T follicular helper cell (primary cell): ENCODE measurements at places on chromosomes 11 and 22.

DNA sequence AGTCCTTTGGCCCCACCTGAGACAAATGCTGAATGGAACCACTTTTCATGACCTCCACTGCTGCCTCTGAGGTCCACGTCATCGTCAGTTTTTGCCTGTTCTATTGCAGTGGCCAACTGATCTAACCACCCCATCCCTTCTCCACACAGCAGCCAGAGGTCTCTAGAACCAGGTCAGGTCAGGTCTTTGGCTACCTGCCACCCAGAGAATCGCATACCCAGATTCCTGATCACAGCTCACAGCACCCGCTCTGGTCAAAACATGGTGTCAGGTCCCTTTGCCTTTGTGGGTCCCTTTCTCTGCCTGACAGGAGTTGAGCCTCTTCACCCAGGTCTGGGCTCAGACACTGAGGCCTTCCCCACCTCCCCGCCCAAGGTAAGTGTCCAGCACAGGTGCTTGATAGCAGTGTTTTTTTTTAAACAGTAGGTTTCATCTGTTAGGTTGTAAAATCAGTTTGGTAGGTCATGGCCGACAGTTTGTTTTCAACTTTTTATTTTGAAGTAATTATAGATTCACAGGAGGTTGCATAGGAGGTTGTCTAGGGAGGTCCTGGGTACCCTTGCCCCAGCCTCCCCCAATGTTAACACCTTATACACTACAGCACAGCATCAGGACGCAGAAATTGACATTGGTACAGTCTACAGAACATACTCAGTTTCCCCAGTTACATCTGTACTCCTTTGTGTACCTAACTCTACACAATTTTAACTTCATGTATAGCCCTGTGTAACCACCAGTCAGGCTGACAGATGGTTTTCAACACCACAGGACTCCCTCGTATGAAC is 6.9 kb downstream of the C22orf39 start:
- DNase-seq = no peak

GRCh38 chr11:57974848-57975601 is 48.7 kb upstream of the OR9Q1 start:
- no peak for DNase-seq

DNA sequence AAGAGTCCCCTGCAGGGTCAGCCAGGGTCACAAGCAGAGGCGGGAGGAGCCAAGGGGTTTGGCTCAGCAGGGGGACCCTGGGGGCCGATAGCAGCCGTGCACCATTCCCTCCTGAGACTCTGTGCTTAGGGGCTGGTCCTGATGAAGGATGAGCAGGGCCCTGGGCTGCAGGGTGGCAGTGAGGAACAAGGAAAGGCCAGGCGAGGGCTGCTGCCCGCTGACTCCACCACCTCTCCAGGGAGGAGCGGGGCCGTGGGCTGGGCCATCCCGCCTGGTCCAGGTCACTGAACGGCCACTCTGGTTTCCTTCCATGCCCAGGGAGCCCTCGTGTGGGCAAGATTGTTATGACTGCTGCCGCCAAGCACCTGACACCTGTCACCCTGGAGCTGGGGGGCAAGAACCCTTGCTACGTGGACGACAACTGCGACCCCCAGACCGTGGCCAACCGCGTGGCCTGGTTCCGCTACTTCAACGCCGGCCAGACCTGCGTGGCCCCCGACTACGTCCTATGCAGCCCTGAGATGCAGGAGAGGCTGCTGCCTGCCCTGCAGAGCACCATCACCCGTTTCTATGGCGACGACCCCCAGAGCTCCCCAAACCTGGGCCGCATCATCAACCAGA is 9.2 kb upstream of the NDUFS8 start:
- no peak for DNase-seq

- no peak for DNase-seq
Measured at GRCh38 chr11:106565326-106565725, 452.9 kb downstream of the GUCY1A2 start.

DNA sequence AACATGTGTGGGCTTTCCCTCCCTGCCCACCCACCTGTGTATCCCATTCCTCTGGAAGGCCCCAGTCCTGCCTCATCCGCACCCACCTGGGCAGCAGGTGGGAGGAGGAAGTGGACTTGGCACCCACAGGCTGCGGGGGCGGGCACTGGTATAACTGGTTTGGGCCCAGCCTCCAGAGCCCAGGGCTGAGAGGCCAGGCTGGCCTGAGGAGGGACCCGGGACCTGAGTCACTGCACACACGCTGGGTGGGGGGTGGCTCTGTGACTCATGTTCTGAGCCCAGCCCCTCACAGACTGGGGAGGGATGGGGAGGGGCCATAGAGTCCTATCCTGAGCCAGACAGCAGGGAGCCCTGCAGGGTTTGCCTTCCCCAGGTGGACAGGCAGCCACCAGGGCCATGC is 16.7 kb downstream of the PHLDA2 start:
- no peak for DNase-seq

DNA sequence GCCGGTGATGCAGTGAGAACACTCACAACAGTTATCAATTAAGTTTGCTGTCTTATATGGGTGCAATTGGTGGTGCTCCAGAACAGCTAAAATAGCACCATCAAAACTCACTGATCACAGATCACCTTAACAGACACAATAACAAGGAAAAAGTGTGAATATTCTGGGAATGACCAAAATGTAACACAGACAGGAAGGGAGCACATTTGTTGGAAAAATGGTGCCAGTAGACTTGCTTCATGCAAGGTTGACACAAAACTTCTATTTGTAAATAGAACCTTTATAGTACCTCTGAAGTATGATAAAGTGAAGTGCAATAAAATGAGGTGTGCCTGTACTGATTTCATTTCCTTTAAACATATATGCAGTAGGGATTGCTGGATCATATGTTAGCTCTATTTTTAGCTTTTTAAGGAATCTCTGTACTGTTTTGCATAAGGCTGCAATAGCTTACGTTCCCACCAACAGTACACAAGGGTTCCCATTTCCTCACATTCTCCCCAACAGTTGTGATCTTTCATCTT is 56.7 kb upstream of the GLYATL1B start:
- DNase-seq = no peak

DNA sequence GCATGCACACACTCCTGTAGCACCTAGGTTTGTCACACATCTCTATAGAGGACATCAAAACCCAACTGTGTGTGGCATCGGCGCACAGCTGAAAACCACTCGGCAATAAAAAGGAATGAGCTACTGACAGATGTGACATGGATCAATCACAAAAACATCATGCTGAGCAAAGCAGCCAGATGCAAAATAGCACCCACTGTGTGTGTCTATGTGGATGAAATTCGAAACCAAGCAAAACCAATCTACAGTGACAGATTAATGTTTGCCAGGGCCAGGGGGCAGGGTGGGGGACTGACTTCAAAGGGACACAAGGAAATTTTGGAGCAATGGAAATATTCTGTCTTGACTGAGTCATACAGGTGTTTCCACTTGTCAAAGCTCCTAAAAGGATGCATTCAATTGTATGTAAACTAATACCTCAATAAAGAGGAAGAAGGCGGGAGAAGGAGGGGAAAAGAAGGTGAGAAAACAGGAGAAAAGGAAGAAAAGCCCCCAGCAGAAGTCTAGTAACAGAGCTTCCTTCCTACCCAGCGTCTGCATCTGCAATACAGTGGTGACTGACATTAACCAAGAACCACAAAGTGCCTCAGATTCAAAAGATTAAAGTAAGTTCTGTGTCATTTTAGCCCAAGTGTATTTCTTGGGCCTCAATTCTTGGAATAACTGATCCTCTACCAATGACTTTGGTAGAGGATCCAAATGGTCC is 49.8 kb downstream of the PACSIN2 start:
- DNase-seq = no peak

DNA sequence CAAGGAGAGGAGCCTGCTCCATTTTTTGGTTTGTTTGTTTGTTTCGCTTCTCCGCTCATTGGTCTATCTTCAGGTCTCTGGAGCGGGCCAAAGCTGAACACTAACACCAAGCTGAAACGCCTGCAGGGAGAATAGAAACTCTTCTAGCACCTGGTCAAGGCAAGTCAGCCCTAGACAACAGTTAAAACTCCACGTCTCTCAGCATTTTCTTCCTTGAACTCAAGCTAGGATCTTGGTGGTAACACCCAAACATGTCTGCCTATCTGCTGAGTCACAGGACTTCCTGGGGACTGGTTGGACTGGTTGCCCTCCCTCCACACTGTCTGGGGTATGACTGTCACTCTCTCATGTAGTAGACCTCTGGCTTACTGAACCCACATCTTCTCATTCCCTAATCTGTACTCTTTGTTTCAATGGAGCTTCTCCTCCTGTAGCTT is 23.9 kb upstream of the RBFOX2 start:
- no peak for DNase-seq

- no peak for DNase-seq
Measured at GRCh38 chr11:78313898-78314297, 103.7 kb downstream of the GAB2 start.

DNA sequence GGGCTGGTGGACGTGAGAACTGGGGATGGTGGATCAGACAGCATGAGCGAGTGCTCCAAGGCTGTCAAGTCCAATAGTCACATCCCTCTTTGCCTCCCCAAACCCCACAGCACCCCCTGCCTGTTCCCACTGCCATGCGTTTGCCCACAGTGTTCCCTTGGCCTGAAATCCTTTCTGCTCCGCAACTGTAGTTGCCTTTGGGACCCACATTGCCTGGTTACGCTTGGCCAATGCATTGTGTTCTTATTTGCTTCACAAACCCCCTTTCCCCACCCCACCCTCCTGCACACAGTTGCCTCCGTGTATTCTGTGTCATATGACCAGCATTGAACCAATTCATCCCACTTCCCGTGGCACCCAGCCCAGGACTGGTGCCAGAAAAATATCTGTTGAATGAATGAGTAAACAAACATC is 2.1 kb upstream of the KIAA0930 start:
- no peak for DNase-seq

DNA sequence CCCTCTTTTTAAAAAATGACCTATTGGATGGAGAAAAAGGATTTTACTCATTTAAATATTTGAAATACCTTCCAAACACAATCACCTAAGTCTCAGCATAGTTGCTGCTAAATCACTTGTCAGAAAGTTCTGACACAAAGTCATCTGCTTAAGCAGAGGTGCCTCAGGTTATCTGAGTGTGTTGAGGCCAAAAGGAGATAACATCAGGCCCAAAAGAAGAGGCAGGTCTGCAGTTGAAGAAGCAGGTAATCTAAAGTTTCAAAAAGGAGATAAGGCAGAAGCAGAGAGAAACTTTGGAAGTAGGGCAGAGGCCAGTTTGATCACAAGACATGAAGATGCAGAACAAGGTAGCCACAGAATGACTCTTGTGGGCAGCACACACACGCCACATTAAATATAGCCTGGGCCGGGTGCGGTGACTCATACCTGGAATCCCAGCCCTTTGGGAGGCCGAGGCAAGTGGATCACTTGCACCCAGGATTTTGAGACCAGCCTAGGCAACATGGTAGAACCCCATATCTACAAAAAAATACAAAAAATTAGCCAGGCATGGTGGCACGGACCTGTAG is 175.7 kb upstream of the API5 start:
- DNase-seq = no peak

DNA sequence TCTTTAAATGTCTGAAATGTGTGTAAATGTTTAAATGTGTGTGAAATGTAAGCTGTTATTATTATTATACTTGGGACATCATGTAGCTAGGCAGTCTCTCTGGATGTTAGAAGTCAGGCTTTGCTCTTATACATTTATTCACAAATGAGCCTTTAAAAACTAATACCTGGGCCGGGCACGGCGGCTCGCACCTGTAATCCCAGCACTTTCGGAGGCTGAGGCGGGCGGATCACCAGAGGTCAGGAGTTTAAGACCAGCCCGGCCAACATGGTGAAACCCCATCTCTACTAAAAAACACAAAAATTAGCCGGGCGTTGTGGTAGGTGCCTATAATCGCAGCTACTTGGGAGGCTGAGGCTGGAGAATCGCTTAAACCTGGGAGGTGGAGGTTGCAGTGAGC is 21.7 kb upstream of the CTTN start:
- DNase-seq = no peak

DNA sequence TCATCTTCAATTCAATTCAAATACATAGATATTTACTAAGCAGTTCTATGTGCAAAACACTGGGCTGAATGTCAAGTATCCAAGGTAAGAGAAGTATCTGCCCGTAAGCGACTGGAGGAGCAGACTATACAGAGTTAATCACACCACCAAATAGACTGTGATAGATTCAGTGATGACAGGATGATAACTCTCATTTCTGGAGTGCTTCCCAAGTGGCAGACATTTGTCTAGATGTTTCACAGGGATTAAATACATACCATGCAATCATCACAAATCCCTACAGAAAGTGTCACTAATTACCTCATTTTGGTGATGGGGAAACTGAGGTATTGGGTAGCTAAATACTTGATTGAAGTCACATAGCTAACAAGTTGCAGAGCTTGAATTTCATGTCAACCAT is 508.7 kb upstream of the TENM4 start:
- DNase-seq = no peak

- peak; percentile 63 for DNase-seq
Measured at GRCh38 chr22:39598017-39598965, 27.7 kb downstream of the CACNA1I start.

GRCh38 chr11:11608783-11609232 is 13.0 kb downstream of the GALNT18 start:
- DNase-seq = no peak

DNA sequence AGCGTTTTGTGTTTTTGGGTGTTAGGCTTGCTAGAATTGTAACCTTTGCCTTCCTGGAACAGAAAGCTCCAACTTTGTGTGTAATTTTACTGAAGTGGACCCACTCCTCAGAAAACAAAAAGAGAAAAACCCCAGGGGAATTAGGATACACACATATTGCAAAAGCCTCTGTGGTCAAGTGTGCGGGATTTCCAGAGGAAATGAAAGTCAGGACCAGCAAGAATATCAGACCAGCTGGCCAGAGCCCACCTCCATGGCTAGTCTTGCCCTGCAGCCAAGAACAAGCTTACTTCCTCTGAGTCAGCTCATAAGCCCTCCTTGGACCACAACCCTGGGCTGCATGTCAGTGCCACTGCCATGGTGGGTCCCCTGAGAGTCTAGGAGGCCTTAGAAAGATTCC is 37.0 kb upstream of the FTH1 start:
- DNase-seq = no peak

DNA sequence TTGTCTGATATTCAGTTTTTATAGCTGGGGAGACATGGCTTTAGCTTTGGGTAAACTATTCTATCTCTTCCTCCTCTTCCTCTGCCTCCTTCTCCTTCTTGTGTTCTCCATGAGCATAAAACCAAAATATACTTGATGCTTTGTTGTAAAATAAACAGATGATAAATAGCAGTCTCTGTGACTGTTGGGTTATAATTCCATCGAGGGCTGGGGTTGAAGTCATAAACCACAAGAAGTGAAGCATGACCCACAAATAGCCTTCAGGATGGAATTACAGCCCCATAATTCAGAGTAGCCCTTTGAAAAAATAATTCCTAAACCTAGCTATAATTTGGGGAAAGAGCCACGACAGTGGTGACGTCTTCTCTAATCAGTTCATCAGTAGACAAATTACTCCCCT is 177.7 kb downstream of the SNX19 start:
- no peak for DNase-seq

- DNase-seq = no peak
Measured at GRCh38 chr11:91694331-91694730, 530.3 kb upstream of the FAT3 start.

DNA sequence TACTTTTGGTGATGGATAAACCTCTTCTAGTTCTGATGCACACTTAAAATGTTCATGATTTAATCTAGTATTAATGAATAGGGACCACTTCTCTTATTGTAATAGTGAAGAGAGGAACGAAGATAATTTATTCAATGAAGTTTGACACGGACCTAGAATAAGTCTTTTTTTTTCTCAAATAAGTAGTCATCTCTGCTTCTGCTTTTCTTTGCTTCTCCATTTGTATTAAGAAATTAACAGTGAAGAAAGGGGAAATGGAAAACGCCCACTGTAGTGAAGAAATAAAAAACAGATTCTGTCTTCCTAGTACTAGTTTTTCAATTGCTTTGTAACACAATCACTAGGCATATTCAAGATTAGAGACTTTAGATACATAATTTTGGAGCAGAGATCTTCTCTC is 73.0 kb downstream of the CD44 start:
- DNase-seq = no peak
